ENCODE measurements at places on chromosomes 6 and 20.

DNA sequence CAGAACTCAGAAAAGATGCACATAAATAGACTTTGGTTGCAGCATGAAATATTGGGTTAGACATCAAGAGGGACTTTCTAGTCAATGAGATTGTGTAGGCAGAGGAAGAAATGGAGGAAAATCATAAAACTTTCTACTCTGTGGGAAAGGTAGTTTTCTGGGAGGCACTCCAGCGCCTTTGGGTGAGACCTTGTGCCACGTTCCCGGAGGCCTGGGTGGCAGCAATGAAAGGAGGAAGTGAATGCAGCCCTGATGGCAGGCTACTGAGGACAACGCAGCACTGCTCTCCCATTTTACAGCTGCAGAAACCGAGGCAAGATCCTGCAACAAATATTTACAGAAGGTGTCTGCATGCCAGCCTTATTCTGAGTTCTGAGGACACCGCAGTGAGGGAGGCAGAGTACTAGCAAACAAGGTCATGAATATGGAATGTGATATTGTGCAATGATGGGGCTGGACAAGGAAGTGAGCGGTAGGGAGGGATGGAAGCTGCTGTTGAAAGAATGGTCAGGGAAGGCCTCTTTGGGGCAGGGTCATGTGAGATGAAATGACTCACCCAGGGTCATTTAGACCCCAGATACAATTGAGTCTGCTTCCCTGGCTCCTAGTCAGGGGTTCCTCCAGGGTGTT is 159.1 kb downstream of the TFAP2C start:
- DNase-seq, result no peak

DNA sequence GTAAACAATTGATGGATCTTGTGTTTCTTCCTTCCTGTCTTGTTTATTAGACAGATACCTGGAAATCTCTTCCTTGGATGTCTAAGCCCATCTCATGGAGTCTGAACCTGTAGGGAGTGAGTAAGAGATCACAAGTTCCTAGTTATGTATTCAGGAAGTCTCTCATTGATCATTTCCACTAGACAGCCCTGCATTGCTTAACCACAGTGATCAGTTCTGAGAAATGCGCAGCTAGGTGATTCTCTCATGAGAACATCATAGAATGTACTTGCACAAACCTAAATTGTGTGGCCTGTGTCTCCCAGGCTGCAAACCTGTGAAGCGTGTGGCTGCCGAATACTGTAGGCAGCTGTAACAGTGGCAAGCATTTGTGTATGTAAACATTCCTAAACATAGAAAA is 39.1 kb downstream of the FAM120B start:
- DNase-seq, result no peak

DNA sequence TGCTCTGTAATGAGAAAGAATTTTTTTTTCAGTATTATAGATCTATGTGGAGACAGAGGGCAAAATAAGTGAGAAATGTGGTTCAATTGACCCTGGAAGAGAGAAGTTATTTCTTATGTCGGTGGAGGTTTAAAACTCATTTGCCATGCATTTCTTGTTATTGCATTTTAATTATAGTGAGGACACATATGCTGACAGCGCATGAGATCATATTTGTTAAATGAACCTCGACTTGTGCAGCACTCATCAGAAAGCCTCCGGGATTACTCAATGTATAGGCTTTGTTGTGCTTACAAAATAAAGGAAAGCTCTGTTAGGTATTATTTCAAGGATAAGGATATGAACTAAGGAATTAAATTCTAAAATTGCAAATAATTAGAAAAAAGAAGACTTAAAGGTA is 915.1 kb upstream of the MAP3K7 start:
- DNase-seq, result no peak

- peak; percentile 62 for DNase-seq
Measured at GRCh38 chr6:53065266-53066076, at the start of gene FBXO9. Gene FBXO9 (plus strand): TSS chr6:53065404. CDS start chr6:53065790, 386 bp downstream.

All from stimulated activated CD4-positive, alpha-beta T cell treated with anti-CD3 and anti-CD28 coated beads, Interleukin-15, amount 100 ng/mL, for 1 hour (primary cell).